Trophoblast cell (in vitro differentiated cells and primary cell): ENCODE measurements at places on chromosomes 2 and 18.

- peak; percentile 80 for DNase-seq
These were observed 402.7 kb downstream of the SETBP1 start for GRCh38 chr18:45083226-45083855.

- DNase-seq: no peak
These were observed 8.8 kb upstream of the CRACDL start for GRCh38 chr2:98944775-98945174.

- DNase-seq: no peak
These were observed 383.0 kb upstream of the LRRTM1 start for GRCh38 chr2:80687524-80687923.

DNA sequence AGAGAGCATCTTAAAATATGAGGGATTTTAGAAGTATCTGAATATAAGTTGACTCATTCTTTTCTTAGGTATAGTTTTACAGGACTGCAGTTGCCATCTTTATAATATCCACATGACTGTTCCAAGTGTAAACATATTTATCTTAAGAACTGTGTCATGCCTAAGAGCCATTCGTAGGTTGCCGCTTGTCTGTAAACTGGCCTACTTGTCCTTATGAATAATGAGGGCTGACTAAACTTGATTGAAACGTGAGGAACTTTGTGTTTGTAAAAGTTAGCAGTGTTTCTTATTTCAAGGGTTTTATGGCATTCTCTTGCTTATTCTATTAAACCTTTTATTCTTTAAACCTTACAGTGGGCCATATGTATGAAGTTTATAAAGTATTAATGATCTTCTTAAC is 99.6 kb downstream of the MAP3K20 start:
- no peak for DNase-seq

DNA sequence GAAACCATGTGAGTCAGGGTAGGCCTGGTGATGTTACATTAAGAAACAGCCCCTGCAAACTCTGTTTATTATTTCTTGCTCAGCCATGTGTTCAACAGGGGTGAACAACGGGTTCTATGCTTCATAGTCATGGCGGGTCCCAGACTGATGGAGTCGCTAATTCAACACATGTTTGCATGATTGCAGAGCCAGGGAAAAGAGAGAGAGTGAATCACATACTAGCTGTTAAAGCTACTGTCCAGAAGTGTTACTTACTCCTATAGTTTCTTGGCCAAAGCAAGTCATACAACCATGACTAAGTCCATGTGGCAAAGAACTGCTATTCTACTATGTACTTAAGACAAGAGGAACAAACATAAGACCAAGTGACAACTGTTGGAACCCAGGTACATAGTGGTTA is 241.2 kb upstream of the SKOR2 start:
- no peak for DNase-seq

- DNase-seq: no peak
These were observed 56.4 kb upstream of the CYTIP start for GRCh38 chr2:157500334-157500733.

- peak; percentile 2 for DNase-seq
These were observed 72.6 kb downstream of the PLCL1 start for GRCh38 chr2:197877038-197877437.

DNA sequence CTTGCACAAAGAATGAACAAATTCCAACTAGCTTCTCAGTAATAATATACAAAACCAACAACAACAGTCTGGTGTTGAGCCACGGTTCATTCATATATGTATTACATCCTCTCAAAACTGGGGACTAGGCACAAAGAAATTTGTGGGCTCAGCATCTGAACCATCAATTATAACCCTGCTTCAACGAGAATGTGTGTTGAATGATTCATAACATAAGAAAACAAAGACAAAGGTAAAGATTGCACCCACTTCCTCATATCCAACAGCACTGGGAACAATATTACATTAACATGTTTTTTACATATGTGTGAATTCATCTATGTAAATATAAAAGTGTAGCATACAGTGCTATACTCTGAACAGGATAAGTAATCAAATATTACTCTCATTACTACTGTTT is 144.8 kb downstream of the CDH2 start:
- DNase-seq: no peak

- DNase-seq: no peak
These were observed 50.4 kb upstream of the YPEL5 start for GRCh38 chr2:30096451-30096850.

DNA sequence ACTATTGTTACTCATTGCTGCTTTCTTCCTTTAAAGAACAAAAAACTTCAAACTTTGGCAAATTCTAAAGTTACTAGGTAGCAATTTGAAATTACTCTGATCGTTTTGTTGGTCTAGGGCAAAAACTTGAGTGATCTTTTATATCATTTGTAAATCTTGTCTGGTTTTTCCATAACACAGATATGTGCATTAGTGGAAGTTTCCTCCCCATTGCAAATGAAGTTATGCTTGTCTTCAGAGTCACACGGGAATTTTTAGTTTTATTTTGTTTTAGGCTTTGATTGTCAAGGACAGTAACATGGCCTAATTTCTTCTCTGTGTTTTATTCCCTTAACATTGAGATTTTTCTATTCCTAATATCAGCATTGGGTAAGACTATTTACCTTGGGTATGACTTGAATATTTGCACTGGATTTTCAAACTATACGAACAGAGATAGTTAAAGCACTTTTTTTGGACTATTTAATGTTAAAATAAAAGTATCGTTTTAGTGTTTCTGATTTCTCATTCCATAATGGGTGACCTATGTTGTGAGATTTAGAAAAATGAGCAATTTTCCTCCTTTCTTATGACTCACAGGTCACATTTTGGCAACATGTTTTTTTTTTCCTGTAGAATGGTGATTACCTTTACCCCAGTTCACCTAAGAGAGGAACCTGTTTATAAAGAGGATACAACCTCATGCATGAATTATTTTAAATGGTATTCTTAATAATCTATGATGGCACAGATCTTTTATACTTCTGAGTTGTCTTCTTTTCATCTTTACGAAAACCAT is 65.0 kb downstream of the BABAM2 start:
- DNase-seq: no peak

- DNase-seq: peak; percentile 33
These were observed 117.7 kb downstream of the RBMS1 start for GRCh38 chr2:160375802-160376469.
